NCI-H1417 (cell line): ENCODE measurements at places on chromosomes 13 and 19.
A peak's percentile ranks its signal among the peaks of the same experiment; 100 is the strongest.

DNA sequence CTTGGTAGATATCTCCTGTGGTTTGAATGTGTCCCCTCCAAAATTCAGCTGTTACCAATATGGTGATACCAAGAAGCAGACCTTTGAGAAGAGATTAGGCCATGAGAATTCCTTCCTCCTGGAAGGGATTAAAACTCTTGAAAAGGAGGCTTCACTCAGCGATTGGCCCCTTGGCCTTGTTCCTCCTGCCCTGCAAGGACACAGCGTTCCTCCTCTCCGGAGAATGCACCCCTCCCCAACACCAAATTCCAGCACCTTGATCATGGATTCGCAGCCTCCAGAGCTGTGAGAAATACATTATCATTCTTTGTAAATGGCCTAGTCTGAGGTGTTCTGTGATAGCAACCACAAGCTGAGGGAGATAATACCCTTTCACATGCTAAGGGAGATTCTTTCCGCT, 34.5 kb upstream of the ARHGEF7 start:
- no peak for DNase-seq

GRCh38 chr19:45215391-45216191, 29.6 kb downstream of the EXOC3L2 start:
- DNase-seq = peak; percentile 66

GRCh38 chr19:55179606-55180484, at the start of gene SYT5:
Gene SYT5 (minus strand): TSS chr19:55180289. CDS start chr19:55179041, 1,248 bp downstream.
- no peak for DNase-seq

DNA sequence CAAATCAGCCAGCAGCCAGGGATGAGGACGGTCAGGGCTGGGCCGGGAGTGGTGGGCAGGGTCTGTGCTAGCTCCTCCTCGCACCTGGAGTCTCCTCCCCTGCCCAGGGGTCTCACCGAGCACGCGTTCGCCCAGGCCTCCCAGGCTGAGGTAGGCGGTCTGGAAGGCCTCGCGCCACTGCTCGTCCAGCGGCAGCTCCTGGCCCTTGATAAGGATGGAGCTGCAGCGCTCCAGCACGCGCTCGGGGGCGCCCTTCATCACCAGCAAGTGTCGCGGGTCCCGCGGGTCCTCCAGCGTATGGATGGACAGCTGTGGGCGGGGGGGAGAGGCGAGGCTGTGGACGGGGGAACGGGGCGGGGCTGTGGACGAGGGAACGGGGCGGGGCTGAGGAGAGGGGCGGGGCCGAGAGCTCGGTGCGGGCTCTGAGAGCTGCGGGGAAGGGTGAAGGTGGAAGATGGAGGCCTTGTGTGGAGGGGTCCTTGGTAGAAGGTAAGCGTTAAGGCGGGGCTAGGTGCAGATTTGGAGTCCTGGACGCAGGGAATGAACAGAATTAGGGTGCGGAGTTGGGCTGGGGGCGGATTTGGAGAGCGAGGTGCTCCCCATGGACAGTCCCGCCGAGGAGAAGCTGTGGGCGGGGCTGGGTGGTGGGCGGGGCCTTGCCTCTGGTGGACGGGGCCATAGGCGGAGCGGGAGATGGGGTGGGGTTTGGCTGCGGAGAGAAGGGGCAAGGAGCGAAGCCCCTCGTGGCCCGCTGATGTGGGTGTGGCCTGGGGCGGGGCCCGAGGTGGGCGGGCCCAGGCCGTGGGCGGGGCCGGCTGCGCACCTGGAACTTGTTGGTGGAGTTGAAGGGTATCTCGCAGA, 5.7 kb downstream of the ATP4A start:
- peak; percentile 79 for DNase-seq

- no peak for DNase-seq
Measured at GRCh38 chr13:33524086-33524485, 238.5 kb upstream of the STARD13 start.

GRCh38 chr19:1057176-1057855, 9.7 kb upstream of the ARHGAP45 start:
- peak; percentile 80 for DNase-seq

DNA sequence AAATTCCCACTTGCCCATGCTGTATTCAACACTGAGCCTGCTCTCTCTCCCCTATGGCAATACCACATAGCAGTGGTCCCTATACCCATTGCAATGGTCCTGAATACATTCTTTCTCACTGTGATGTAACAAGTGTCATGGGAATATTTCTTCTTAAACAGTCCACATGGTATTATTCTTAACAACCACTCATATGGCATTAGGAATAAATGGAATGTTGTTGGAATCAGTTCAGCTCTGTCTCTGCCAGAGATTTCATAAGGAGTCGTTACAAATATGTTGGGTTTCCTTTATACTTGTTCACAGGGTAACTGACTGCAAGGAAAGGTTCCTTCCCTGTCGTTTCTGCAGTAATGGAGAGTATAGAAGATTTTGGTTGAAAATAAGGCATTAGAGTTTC, 128.3 kb upstream of the SPATA13 start:
- DNase-seq = no peak

DNA sequence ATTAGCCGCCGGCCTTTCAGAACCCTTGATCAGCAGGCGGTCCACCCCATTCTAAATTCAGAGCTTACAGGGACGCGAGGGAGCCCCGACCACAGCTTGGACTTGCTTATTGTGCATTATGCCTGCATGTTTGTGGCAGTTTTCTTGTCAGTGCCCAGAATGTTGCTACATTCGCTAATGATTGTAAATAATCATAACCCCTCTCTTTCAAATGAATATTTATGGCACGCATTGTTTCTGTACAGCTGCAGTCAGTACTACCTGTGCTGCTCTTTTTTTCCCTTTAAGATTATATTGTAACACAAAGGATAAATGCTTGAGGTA, 321 bp upstream of the VPS36 start:
- DNase-seq = no peak

DNA sequence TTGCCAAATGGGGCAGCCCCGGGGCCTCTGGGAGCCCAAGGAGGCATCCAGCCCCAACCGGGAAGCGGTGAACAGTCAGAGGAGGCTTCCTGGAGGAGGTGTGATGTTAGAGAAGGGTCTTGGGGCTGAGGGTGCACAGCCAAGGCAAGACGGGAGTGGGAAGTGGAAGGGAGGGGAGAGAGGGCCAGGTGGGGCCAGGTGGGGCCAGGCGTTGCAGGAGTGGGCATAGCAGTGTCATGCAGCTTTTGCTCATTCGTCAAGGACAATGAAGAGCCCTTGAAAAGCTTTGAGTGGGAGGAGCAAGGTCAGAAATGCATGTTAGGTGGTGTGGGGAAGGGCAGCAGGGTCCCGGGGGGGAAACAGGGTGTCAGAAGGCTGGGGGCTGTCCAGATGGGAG, 1.8 kb downstream of the FBN3 start:
- DNase-seq = no peak

DNA sequence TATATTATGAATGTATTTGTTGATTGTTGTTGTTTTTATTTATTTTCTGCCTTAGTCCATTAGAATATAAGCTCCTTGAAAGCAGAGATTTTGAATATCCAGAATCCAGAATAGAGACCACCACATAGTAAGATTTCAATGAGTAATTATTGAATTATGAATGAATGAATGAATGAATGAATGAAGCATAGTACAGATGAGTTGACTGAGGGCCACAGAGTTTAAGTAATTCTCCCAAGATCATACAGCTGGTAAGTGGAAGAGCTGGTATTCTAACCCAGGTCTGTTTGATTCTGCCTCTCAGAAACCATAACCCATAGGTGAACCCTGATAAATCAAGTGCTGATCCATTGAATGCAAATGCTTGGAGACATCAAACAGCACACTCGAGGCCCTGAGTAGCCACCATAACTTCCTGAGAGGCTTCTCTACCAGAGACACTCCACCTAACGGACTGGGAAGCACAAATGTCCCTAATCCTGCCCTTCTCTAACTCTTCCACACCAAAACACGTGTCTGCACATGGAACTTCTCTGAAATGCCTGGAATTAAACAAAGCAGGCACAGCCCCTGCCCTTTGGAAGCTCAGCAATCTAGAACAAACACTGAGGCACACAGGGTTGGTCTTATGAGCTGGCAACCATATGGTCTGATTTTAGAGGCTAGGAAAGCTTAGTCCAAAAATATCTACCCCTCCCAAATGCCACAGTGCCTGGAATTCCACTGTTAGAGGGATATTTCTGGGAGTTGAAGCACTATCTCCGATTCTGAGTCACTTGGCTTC, 190.1 kb downstream of the FOXO1 start:
- no peak for DNase-seq

- no peak for DNase-seq
Measured at GRCh38 chr19:23285948-23286347, 35.8 kb upstream of the ZNF724 start.

DNA sequence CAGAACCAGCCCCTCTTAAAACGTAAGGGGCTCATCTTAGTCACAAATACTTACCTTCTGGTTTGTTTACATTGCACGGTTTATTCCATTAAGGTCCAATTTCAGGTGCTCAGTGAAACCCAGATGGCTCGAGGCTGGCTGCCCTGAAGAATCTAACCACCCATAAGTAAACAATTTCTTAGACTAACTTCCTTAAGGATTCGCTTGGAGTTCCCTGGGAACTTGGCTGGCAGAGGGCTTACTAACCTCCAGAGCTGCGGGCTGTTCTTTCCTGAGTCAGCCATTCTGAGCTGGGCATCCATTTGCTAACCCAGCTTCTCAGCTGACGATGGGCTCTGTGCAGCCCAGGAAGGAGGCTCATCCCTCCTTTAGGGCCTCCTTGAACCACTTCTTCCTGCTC, 262.1 kb downstream of the FGF9 start:
- DNase-seq = peak; percentile 36

- DNase-seq = peak; percentile 26
Measured at GRCh38 chr19:50705422-50706019, 14.1 kb downstream of the SHANK1 start.

DNA sequence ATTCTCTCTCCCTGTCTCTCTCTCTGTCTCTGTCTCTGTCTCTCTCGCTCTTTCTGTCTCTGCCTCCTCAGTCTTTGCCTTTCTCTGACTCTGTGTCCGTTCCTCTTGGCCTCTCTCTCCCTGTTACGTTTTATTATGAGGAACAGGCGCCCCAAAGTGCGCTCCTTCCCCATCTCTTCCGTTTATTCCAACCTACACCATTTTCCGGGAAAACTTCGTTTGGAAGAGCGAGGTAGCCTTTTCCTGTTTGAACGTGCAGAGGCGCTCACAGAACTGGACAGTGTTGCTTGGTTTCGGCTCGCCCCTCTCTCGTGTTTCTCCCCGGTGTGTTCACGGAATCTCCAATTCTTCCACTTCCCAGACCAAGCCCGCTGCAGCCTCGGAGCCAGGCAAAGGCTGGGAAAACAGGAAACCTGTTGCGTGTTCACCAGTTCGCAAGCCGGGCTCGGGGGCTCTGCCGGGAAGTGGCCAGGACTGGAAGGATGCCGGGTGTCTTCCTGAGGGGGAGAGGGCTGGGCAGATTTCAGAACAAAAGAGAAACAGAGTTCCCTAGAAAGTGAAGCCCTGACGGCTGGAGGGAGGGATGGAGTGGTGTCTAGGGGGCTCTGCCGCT, 605 bp downstream of the TMEM255B start:
- DNase-seq = peak; percentile 86

DNA sequence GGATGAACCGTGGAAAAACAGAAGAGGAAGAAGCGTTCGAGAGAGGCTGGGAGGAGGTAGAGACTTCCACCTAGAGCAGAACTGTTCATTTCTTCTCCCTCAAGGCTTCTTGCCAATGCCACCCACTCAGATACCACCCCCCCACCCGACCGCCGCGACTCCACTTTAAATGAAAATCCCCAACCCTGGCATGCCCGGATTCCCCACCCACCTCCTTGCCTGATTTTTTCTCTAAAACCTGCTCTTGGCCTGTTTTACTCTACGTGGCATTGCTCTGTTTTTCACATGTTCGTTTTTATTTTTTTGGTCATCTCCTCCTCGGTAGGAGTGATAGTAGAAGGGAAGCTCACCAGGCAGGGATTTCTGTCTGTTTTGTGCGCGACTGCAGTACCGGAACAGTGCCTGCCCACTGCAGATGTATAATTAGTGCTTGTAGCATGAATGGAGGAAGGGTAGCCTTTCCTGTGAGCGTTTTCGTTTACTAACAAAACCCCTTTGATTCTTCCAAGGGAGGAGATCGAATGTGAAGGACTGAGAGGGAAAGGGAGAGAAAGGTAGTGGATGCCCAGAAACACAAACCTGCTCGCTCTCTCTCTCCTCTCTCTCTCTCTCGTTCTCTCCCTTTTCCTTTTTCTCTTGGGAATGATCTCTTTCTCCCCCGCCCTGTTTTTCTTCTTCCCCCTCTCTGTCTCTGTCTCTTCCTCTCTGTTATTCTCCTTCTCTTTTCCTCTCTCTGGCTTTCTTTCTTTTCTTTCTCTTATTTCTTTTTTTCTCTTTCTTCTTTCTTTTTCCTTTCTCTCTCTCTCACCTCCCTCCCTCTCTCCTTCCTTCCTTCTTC, 2.2 kb downstream of the CD70 start:
- DNase-seq = no peak
